T-helper 22 cell (primary cell): ENCODE measurements at places on chromosomes 4 and X.

GRCh38 chr4:185654311-185654710 lies 119.0 kb upstream of the PDLIM3 start:
- no peak for DNase-seq

DNA sequence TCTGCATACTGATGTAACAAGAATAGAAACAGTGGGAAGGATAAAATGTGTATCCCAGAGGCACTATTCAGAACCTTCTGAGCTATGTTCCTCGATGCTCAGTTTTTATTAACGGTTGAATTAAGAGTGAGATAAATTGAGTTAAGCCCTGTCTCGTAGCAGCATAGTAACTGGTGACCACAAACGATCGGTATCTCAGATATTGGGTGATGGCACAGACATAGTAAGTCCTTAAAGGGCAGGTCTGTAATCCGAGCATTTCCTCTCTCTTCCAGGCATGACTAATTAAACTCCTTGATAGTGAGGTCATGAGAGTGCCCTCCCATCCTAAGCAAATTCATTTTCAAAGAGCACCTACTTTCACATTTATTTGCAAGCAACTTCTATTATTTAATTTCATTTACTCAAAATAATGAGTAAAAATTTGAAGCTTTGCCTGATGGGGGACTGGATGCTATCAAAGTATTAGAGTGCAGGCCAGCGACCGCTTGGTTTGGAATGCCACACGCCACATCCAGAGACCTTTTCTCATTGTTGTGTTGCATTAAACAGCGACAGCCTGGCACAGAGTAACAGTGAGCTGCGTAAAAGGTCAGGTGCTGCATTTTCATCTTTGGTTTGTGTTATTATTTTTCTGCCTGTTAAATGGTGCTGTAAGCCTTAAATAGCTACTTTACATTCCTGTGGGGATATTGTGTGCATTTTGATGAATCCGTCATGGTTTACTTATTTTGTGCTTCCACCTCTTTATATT lies 101.9 kb downstream of the PCDH7 start:
- DNase-seq: no peak

DNA sequence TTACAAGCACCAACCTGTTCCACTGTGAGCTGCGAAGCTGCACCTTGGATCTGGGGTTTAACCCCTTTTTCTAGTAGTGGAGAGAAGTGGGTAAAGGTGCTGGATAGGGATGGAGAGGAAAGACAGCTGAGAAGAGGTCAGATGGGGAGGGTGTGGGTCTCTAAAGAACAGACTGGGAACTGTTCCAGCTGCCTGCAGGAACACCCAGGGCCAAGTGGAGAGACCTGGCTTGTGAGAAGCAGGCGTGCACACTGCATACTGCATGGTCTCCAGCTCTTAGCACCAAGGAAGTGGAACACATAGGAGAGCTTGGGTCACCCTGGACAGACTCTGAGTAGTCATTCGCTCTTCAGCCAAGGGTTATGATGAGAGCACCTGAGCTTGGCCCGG lies 16.1 kb downstream of the BCOR start:
- no peak for DNase-seq

- DNase-seq: no peak
Observed at GRCh38 chr4:94306713-94307112, 35.9 kb downstream of the HPGDS start.

GRCh38 chr4:168524006-168524405 lies 27.2 kb downstream of the PALLD start:
- no peak for DNase-seq

- DNase-seq: no peak
Observed at GRCh38 chrX:119399772-119400101, 601 bp downstream of the SLC25A43 start.

DNA sequence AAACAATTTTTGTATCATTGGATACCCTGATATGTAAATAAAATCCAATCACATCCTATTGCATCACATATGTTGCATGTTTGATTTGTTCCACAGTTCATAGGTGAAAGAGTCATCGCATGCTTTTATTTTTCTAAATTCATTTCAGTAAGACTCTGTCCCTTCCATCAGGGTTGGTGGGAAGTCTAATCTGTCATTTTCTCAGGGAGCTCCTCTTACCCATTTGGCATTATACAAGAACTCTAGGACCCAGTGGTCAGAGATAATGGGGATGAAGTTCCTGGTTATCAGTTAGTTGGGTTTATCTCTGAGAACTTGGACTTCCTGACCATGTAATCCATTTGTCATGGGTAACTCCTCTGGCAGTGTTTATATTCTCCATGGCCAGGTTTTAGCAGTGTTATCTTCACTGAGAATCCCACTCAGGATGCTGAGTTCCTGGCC lies 227.1 kb upstream of the JADE1 start:
- DNase-seq: no peak

DNA sequence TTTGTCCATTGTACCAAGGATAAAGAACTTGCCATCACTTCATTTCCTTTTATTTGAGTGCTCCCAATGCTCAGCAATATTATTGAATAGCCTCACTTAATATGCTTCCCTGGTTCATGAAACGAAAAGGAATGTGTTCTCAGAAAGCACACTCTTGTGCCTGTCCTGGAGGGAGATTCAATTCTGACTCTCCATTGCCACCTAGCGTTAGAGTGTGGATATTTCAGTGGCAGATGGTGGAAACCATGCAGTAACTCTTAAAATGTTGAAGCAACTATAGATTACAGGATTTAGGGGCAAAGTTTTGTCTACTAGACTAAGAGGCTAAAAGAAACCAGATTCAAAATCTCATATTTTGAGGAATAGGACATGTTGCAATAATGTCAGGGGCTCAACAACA lies 36.0 kb downstream of the GAB3 start:
- peak; percentile 12 for DNase-seq

- DNase-seq: no peak
Observed at GRCh38 chr4:17313194-17313593, 198.7 kb downstream of the QDPR start.

- DNase-seq: no peak
Observed at GRCh38 chr4:67687636-67688035, 13.3 kb downstream of the UBA6 start.

DNA sequence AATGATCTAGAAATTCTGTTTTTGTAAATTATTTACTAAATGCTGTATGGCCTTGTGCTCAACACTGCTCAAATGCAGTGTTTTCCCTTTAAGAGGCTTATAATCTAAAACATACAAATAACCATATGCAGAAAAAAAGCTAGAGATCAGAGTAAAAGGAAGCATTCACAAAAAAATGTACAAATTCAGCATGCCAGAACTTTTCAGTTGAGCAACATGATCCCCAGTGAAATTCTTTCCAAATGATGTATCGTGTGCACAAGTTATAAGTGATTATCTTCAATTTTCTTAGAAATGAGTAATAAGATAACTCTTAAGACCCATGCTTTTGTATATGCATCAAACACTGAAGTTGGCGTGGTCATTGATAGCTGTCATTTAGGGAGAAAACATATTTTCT lies 5.0 kb downstream of the GPC3 start:
- DNase-seq: no peak

DNA sequence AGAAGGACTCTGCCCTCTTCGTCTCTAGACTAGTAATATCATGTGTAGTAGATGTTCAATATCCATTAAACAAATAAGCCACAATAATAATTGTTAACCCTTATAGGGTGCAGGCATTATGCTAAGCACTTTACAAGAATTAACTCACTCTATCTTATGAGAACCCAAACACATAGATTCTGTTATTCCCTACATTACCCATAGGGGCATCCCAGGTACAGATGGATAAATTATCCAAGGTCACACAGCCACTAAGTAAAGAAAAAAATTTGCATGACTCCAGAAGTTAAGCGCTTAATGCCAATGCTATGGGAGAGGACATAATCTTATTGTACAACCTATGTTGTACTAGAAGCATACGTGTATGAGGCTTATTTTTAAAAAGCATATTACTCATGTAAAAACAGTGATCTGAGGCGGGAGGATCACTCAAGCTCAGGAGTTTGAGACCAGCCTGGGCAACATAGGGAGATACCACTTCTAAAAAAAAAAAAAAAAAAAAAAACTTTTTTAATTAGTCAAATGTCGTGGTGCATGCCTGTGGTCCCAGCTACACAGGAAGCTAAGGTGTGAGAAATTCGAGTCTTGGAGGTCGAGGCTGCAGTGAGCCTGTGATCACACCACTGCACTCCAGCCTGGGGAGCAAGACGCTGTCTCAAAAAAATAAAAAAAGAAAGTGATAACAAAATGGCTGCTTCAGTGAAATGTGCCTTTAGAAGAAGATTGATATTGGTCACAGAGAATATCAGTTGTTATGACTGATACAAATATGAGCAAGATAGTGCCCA lies 13.6 kb downstream of the LDB2 start:
- DNase-seq: no peak

DNA sequence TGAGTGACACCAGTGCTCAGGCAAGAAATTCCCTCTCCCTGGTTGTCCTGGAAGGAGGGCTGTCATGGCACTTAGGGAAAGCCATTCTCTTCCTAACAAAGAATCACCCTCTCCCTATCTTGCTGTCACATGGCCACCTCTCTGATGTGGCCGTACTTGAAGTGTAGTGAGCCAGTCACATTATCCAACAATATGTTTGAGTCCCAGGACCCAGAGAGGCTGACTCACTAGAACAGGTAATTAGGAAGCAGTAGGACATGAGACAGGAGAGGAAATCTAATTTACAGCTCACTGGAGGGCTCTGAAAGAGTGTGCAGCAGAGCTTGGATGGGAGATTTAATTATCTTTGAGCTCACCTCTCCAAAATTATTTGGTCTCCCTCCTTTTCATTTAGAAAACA lies 299.1 kb downstream of the ARHGAP24 start:
- DNase-seq: no peak

GRCh38 chr4:48431401-48431800 lies 51.7 kb upstream of the SLC10A4 start:
- no peak for DNase-seq

DNA sequence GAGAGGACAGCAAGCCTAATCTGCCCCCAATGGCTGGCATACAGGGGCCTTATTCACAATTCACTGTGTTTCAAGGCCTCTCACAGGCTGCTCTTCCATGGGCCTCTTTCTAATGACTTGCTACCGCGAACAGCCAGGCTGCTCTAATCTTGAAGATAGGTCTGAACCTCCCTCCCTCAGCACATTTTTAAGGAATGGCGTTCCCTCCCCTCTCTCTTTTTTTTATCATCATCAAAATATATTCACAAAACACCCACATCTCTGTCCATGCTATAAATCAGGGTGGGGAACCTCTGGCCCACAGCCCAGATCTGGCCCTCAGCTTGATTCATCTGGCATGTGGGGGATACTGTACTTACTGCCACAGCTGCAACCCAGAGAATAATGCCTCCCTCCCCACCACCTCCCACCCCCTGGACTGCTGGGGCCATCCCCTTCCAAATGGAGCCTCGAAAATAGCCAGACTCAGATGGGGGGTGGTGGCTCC lies 76.2 kb upstream of the PLAC1 start:
- no peak for DNase-seq

DNA sequence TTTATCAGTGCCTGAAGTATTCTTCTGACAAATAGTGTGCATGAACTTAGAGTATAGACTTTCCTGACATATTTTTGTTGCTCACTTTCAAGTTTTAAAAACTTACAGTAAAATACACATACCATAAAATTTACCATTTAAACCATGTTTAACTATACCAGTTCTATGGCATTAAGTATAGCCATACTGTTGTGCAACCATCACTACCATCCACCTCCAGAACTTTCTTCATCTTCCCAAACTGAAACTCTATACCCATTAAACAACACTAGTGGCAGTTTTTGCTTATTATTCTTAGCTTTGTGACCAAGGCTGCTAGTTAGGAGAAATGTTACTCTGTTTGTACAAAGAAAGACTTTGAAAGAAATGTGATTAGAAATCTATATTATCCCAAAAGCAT lies 25.8 kb downstream of the ATP7A start:
- no peak for DNase-seq

DNA sequence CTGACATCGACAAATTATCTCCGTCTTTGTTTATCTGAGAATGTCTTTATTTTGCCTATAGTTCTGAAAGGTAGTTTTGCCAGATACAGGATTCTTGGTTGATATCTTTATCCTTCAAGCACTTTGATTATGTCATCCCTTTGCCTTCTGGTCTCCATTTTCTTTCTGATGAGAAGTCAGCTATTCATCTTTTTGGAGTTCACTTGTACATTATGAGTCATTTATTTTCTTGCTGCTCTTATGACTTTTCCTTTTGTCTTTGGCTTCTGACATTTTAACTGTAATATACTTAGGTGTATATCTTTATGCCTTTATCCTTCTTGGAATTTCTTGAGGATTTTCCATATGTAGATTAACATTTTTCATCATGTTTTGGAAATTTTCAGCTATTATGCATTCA lies 51.4 kb downstream of the SHROOM4 start:
- no peak for DNase-seq

GRCh38 chrX:110182362-110182761 lies 135.5 kb downstream of the AMMECR1 start:
- DNase-seq: no peak

- DNase-seq: no peak
Observed at GRCh38 chr4:3285558-3286334, 7.1 kb upstream of the RGS12 start.

DNA sequence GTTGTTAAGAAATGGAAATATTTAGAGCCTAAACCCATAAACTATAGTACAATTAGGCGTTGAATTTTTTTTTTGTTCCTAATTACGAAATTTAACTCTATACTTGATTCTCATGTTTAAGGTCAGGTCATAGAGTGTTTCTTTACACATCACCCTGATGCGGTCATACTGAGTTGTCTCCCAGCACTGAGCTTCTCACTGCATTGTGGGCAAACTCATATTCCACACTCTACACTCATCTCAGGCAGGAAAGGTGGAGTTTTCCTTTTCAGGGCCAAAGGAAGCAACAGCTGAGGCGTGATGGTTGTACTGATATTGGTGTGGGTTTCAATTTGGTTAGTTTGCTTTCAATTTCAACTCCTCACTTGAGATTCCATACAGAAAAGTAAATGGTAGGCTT lies 75.4 kb downstream of the FAT4 start:
- no peak for DNase-seq

GRCh38 chr4:107856901-107857300 lies 32.2 kb downstream of the SGMS2 start:
- DNase-seq: no peak

DNA sequence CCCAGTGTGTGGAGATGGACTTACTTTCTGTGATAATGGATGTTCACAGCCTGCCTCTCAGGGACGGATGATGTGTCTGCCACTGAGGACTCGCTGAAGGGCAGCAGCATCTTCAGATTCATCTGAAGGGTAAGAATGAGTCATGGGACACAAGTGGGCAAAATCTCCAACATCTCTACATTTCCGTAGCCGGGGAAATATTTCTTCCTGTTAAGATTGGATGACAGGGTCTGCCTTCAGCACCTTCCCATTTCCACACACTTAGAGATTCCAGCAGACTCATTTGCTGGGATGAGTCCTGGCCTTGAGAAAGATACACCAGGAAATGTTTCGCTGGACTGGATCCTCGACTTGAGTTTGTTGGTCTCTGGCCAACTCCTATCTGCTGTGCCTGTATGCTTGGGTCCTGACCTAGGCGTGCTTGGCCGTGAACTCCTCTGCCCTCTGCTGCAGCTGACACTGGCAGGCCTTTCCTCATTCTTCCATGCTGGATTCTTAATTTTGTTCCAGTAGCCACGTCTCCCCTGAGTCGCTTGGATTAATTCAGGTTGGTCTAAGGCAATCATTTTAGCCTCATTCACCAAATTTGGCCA lies 46.5 kb upstream of the SOD3 start:
- DNase-seq: no peak

- DNase-seq: no peak
Observed at GRCh38 chrX:7068939-7069367, 78.6 kb upstream of the STS start.

- no peak for DNase-seq
Observed at GRCh38 chr4:178296669-178297068, 854.4 kb upstream of the AGA start.

GRCh38 chrX:1751781-1752180 lies 136.9 kb downstream of the ASMT start:
- DNase-seq: no peak
